ENCODE measurements at places on chromosomes 3 and 15. TPM values are rescaled to one million over a fixed set of nuclear protein-coding genes. Genes with fewer than 3 reads are reported as not detected.

Gene PAQR9
- total RNA-seq: not detected

Gene SCAMP5
- 0.56 TPM for total RNA-seq

DNA sequence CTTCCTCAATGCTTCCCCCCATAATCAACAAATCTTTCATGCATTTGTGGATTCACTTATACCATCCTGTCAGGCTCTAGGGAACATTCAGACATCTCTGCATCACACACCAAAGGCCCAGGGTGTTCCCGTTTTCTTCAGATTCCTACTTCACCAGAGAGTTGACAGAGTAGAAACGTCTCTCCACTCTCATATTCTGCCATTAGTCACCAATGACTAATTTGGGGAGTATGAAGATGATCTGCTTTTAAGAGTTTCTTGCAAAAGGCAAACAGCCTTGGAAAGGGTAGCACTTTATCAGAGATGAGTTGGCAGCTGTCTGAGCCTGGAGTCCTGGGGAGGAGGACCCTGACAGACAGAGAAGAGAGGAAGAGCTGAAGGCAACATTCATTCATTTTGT is 55.8 kb upstream of the DGKG start:
- DNase-seq: peak; percentile 25

Gene NR2E3
- total RNA-seq: not detected

Gene PRSS50
- 0.68 TPM for total RNA-seq

DNA sequence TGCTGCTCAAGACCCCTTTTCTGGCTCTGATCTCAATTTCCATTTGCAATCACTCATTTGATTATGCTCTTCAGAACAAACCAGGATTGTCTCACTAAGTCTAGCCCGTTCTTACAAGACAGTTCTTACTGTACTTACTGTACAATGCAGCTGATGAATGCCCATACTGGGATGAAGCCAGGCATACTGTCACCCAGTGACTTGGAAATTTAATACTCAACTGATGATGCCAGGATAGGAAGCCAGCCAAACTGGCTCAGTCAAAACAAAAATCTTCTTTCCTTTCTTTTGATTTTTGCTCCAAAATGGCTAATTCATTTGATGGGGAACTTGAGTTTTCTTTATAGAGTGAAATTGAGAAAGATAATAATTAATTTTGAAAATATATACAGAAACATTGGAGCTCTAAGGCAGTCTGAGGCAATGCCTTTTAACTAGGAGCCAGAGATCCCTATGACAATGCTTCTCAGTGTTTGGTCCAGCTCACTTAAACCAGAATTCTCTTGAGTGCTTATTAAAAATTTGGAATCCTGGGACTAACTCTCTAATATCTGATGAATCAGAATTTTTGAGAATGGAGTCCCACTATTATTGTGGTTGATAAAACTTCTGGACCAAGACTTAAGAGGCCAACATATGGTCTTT is 265.6 kb upstream of the THBS1 start:
- peak; percentile 65 for DNase-seq

Gene RPL14
- 240 TPM for total RNA-seq

Gene BFSP2
- not detected for total RNA-seq

- DNase-seq: no peak
Measured at GRCh38 chr3:988785-989184, 104.0 kb upstream of the CNTN6 start.

DNA sequence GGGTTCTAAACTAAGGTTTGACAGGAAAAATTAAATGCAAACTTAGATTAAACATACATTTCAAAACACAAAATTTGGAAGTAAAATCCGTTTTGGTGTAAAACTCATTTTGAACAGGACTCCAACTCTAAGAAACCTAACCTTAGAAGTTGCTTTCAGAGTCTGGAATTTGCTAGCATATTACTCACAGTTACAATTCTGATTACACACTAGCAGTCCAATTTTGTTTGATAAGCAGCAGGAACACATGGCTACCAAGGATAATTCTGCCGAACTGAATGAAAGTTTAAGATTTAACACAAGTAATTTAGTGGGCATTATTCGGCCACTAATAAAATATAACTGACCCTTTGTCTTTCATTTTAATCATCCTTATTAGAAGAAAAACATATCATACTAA is 49.6 kb downstream of the FRMD5 start:
- no peak for DNase-seq
